ENCODE measurements at places on chromosomes 16 and 17.

DNA sequence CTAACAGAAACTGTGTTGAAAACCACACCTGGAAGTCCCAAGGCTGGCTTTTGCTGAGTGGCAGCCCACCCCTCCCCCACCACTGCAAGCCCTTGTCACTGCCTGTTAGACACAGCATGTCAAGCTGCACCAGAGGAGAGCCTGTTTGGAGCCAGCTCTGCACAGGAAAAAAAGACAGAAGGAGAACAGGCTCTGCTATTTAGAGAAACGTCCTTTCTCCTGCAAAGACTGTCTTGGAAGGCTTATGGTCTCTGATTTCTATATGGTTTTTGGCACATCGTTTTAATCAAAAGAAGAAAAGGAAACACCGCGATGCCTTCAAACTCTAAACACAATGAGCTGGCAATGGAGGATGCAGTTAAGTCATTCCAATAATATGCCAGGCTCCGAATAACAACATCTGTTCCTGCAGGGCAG, 275.5 kb downstream of the MAP2K4 start:
- DNase-seq = no peak

DNA sequence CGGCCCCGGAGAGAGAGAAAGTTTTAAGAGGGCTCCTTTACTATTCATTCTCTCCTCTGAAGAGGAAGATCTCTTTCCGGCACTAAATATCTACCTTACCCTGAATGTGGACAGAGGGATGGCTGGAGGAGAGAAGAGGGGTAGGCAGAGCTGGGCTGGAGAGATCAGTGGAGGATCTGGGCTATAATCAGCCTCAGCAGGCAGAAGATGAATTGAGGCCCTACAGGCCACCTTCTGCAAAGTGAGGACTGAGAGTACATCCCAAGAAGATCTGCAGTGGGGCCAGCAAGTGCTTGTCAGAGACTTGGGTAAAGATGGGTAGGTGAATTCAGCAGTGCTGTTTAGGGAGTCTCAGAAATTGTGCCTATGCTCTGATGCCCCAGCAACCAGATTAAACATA, 6.5 kb upstream of the HOXB1 start:
- DNase-seq = no peak

- no peak for DNase-seq
Measured at GRCh38 chr16:1899641-1900451, 18.4 kb downstream of the HS3ST6 start.

DNA sequence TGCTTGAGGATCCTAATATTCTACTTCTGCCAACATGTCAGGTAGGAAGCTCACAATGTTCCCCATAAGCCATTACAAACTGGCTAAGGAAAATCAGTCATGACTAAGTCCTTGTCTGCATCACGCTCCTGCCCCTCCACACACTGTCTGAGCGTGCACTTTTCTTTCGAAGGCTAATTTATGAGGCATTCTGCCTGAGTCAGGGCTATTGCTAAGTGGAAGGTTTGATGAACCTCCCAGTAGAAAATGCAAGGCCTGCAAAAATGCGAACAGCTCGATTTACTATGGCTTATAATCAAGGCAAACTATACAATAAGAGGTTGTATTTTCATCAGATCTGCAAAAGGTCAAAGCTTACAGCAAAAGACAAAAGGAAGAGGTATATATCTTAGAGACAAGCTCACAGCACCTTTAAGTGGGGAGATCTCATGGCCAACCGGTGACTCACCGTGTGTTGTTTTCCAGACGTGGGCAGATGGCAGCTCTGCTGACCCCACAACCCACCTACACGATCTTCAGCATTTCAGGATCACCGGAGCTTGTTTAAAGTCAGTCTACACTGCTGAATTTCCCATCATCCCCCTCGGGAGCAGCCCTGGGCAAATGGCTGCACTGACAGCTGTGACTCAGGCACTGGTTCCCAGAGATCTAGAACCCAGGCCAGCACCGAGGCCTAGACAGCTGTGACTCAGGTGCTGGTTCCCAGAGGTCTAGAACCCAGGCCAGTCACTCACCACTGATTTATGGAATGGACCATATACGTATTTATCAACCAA, 26.1 kb downstream of the MEAK7 start:
- no peak for DNase-seq

DNA sequence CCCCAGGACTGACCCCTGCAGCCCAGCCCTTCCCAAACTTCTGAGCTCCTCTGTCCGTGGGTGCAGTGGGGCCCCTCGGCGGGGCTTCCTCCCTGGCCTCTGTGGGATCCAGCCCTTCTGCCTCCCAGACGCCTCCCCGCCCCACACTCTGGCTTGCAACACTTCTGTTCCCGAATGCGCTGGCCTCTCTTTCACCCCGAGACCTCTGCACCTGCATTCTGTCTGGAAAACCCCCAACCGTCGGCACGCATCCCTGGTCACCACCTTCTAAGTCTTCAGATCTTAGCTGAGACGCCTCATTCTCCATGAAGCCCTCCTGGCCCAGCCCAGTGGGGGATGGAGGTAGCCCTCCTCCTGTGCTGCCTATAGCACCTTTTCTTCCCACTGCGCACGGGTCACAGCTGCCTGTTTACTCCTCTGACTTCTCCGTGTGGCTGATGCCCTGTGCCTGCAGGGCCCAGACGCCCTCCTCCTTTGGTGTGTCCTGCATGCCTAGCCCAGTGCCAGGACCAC, 26.4 kb downstream of the TMEM235 start:
- no peak for DNase-seq

GRCh38 chr16:49901711-49902110, 45.8 kb upstream of the ZNF423 start:
- no peak for DNase-seq

GRCh38 chr16:54107583-54108202, 178.9 kb downstream of the IRX3 start:
- no peak for DNase-seq

DNA sequence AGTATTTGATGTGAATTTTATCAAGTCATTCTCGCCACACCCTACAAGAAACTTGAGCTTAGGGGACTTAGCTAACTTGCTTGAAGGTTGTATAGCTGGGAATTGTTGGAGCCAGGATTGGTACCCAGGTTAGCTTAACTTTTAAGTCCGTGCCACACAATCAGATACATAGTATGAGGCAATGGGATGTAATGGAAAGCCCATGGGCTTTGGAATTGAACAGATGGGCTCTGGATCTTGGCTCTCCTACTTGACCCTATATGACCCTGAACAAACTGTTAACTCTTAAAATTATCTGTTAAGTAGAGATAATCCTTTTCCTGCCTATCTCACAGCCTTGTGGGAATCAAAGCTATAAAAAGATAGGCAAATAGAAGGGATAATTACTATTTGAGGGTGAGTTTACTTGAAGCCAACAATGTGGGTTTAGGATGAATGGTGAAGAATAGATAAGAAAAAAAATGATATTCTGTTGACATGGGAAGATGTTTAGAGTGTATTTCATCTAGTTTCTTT, 51.9 kb upstream of the CACNG3 start:
- no peak for DNase-seq

GRCh38 chr17:499951-500461, 147.4 kb upstream of the RPH3AL start:
- no peak for DNase-seq

GRCh38 chr17:74592087-74592990, at the start of gene CD300LD:
TSS of gene CD300LD (minus strand) at chr17:74592283. CDS start at chr17:74592202, 81 bp downstream.
- no peak for DNase-seq

- DNase-seq = no peak
Measured at GRCh38 chr16:6132121-6132520, 1034.5 kb upstream of the EEF2KMT start.

GRCh38 chr16:77359065-77359502, 75.8 kb downstream of the ADAMTS18 start:
- no peak for DNase-seq

- no peak for DNase-seq
Measured at GRCh38 chr16:79047337-79047736, 553.2 kb downstream of the MAF start.

DNA sequence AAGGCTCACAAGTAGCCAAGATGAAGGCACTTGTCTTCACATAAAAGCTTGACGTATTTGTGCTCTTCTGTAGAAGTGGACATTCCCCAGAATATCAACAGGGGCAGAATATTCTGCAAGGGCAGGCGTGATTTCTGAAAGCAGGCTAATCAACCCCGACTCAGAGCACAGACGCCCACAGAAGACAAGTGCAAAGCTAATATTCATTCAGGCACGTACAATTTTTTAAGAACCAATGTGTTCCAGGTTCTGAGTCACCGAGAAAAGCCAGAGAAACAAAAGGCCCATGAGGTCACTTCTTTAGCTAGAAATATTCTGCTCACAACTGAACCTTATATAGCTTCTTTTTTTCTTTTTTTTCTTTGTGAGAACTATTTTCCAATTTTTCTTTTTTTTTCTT, 121.6 kb downstream of the DNAH9 start:
- no peak for DNase-seq

DNA sequence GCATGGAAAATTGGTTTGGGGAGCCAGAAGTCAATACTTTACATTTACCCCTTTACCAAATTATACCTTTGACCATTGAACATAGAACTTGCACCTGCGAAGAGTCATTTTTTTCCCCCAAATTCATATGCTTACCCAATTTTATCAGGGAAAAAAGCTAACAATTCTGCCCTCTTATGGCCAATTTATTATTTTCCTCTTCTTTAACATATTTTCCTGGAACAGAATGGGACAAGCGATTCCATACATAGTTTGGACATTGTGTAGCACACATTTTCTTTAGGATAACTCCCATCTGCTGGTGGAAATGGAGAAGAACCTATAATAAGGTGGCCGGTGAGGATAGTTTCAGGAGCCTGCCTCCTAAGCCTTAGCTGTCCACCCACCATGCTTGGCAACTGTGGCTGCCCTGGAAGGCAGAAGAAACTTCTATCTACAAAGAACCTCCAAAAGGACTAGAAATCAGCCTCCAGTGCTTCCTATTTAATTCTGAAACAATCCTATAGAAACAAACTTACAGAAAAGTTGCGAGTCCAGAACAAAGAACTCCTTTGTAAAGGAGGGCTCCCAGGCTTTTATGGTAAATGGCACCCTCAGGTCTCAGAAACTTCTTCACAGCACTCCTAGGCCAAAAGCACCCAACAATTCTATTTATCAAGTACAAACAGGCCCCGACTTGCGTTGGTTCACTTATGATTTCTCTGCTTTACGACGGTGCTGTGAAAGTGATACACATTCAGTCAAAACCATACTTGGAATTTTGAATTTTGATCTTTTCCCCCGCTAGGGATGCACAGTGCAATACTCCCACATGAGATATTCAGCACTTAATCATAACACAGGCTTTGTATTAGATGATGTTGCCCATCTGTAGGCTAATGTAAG, 64.1 kb upstream of the CACNG4 start:
- no peak for DNase-seq

DNA sequence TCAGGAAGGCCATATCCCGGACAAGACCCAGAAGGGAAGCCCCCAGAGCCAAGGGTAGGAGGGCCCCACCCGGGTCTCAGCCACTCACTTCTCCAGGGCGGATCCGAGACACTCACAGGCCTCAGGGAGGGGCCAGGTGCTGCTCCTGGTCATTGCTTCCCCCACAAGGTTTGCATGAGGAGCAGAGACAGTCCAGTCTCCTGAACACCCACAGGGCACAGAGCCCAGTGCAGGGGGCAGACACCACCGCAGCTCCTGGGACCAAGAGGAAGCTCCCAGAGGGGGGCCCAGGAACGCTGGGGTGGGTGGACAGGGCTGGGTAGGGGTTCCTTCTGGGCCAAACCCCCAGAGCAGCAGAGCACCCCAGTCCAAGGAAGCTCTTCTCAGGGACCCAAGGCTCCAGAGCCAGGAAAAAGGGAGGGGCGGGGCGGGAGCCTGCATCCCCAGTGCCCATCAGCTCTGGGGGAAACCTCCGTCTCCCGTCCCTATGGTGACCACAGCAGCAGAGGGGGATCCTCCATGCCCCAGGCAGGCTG, 709 bp upstream of the MRPL28 start:
- no peak for DNase-seq

GRCh38 chr17:64515419-64515818, 8.6 kb downstream of the CEP95 start:
- DNase-seq = no peak

DNA sequence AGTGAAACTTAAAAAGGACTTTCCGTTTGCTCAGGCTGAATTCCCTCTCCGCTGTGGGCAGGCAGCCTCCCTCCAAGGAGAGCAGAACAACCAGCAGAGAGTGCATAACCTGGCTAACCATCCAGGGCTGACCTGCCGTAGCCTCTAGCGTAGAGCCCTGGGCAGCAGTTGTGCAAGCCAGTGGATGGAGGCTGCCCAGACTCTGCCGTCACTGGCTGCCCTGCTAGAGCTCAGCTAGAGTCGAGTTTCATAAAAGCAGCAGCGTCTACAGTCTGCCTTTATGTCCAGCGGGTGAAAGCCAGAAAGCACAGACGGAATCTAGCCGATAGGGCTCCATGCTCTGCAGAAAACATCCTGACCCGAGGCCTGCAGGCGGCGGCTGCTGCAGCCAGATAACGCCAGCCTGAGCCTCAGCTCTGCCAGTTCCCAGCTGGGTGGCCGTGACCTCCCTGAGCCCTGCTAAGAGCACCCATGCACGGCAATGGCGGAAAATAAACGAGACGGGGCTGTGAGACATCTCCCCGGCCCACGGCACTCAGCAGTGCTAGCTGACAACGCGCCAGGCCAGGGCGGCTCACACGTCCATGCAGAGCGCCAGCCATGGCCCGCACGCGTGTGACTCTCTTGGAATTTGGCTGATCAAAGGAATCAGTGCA, 231.3 kb downstream of the ENGASE start:
- DNase-seq = no peak

DNA sequence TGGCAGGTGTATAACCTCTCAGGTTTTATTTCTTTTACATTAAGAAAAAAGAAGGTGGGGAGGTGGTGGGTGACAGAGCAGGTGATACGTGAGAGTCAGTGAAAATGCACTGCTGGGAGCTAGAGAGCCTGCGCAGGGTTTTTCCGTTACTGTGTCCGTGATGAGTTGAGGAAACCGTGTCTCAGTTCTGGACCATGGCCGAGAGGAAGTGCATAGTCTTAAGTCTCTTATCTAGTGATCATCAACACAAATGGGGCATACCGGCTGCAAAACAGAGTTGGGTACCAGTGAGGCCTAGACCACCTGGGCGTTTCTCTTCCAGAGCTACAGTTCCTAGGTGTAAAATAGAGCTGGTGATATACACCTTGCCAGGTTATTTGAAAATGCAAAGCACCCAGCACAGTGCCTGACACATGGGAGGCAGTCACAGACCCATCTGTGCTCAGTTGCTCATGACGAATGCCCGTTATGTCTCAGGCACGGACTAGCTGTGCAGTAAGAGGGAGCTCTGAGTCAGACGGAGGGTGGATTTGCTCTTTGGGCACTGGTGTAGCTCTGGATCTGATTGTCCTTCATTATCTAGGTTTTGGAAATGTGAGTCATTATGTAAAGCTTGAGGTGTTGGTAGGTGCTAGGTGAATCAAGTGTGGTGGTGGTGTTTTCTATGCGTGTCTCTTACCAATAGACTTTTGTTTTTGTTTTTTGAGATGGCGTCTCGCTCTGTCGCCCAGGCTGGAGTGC, 60.9 kb downstream of the RPTOR start:
- peak; percentile 65 for DNase-seq

- DNase-seq = no peak
Measured at GRCh38 chr16:54454616-54455015, 168.0 kb upstream of the IRX3 start.

DNA sequence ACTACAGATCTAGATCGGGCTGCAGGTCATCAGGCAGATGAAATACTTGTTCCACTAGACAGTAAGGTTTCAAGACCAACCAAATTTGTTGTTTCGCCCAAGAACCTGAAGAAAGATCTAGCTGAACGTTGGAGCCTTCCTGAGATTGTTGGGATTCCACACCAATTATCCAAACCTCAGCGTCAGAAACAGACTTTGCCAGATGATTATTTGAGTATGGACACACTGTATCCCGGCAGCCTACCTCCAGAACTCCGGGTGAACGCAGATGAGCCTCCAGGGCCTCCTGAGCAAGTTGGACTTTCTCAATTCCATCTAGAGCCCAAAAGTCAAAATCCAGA, 14.4 kb downstream of the LRRC37B start:
- DNase-seq = no peak
